Stimulated activated naive CD8-positive, alpha-beta T cell treated with anti-CD3 and anti-CD28 coated beads, Interleukin-15, amount 100 ng/mL, for 72 hours (primary cell): ENCODE measurements at places on chromosomes 11 and 22.

- no peak for DNase-seq
Measured at GRCh38 chr11:25293166-25293565, 796.3 kb downstream of the LUZP2 start.

DNA sequence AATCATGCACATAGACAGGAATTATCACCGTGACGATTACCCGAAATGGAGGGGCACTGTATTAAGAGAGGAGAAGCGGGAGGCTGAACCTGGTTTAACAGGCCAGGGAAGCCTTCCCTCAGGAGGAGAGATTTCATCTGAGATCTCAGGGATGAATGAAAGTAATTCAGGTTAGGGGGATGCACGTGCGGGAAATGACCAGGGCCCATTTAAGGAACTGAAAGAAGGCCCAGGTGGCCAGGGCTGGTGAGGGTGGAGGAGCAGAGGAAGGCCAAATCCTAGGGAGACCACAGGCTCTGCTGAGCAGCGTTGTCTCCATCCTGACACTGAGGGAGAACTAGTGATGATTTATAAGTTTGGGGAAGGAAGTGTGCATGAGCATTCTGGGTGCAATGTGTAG is 16.3 kb upstream of the OPCML start:
- no peak for DNase-seq

DNA sequence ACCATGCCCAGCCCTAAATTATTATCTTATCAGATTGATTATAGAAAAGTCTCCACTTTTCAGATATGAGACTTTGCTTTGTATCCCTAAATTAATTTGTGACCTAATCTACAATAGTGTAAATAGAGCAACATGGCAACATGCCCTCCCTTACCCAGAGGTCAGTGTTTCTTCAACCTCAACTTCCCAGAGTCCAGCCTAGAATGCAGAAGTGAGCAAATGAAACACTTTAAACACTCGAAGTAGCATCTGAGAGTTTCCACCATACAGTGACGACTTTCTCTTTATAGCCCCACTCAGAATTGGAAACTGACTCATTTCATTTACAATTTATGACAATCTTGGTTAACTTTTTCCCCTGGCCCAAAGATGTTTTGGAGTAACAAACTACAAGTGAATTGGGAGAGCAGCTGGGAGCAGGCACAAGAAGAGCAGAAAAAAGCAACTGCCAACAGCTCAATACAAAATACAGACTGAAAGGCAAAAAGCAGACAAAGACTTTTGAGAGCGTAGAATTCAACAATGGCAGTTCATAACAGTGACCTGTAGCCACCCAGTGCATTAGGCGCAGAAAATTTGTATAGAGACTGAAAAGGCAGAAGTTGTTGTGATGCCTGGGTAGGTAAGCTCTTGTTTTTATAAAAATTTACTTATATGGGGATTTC is 10.1 kb upstream of the BLID start:
- DNase-seq, result no peak

GRCh38 chr11:14015711-14016110 is 53.2 kb downstream of the SPON1 start:
- DNase-seq, result no peak

DNA sequence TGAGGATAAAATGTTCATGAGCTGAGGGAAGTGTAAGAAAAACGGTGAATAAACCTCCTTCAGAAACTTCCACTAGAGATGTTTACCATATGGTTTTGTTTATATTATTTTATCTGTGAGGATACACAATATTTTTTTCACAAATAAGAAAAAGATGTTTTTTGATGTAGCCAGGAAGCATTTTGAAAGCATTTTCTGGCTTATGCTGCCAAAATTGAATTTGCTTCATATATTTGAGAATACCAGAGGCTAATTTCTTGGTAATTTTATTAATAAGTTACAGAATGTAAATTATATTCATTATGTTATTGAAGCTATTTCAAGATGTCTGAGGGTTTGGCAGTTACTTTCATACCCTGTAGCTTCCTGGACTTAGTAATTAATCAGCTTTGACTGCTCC is 686.6 kb downstream of the LUZP2 start:
- no peak for DNase-seq

- no peak for DNase-seq
Measured at GRCh38 chr11:2250485-2250884, 19.9 kb downstream of the ASCL2 start.

DNA sequence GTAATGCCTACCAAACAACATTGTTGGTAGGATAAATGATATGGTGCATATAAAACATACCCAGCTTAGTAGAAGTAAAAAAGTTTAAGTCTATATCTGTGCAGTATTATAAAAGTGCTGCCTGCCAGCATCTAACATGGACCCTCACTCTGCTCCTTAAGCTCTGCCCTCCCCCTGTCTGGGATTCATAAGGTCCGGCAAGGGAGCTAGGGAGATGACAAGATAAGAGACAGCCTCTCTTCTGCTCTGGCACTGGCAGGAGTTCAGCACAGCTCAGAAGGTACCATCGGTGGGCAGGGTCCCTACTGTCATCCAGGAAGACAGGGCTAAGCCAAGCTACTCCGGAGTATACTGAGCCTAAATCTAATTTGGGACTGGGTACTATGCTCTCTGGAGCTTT is 42.8 kb downstream of the TRIM66 start:
- no peak for DNase-seq

- no peak for DNase-seq
Measured at GRCh38 chr11:112382561-112382960, 121.9 kb upstream of the PLET1 start.

DNA sequence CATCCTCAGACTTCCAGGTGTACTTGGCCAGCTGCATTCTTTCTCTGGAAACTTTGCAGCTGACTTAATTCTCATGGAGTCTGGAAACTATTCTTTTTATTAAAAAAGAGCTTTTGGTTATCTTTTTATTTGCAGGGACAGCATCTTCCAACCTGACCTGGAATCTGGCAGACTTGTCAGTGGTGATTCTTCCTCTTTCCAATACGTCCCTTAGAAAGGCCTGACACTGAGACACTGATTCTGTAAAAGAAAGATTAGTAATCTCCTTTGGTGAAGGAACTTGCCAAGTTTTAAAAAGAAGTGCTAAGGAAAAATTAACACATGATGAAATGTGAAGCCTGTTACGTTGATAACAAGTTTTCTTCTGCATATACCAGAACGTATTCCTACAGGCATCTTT is 440.9 kb upstream of the RAG2 start:
- DNase-seq, result no peak

- DNase-seq, result no peak
Measured at GRCh38 chr11:36365907-36366306, 69.8 kb downstream of the PRR5L start.

DNA sequence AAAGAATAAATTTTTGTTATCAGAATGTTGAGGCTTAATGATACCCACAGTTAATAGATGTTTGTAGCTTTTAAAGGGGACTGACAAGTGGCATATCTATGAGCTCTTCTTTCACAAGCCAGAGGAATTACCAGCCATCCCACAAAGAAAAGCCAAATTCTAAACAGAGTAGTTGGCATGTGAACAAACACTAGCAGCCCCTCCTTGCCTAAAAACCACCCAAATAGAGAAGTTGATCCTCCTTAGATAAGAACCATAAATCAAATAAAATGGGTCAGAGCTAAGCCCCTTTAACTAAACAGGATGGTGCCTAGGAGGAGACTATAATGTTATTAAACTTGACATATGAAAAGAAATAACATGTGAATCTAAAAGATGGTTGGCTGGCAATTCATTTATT is 11.4 kb downstream of the LPXN start:
- no peak for DNase-seq

DNA sequence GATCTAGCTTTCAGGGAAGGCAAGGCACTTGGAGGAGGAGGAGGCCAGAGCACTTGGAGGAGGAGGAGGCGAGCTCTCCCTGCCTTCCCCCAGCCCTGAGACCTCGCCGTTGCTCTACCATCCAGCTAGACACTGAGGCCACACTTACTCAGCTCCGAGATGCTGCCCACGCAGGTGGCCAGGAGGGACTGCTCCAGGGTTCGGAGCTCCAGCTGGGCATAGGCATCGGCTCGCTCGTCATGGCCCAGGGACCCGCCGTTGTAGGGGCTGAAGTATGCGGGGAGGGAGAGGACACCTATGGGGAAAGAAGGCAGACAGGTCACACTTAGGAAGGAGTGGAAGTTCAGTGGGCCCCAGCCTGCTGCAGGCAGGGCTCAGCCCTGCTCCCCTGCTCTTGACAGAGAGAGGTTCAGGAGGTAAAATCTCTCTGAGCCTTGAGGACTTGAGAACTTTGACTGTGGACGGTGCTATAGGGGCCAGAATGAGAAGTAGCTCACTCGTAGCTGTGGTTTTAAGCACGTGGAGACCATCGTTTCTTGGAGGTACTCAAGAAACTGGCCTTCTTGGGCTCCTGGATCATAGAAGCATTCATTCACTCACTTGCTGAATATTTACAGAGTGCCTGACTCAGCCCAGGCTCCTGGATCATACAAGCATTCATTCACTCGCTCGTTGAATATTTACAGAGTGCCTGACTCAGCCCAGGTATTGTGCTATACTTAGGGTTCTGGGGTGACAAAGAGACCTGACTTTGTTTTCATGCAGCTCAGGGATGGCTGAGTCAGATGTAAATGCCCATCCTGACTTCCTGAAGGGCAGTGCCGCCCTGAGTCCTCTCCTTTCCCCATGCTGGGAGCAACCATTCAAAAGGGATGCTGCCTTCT is 99.2 kb downstream of the NAT10 start:
- no peak for DNase-seq

- no peak for DNase-seq
Measured at GRCh38 chr11:128135451-128135850, 451.9 kb downstream of the ETS1 start.

GRCh38 chr11:68504432-68505066 is 44.0 kb downstream of the PPP6R3 start:
- no peak for DNase-seq

GRCh38 chr22:39178206-39179111 is 26.0 kb upstream of the CBX7 start:
- no peak for DNase-seq

- DNase-seq, result no peak
Measured at GRCh38 chr11:93532806-93533205, 10.4 kb downstream of the SMCO4 start.

GRCh38 chr11:104163100-104164027 is 583 bp downstream of the PDGFD start:
- no peak for DNase-seq

- DNase-seq, result no peak
Measured at GRCh38 chr11:12076840-12077534, 33.4 kb upstream of the MICAL2 start.

GRCh38 chr22:26496456-26496855 is 12.8 kb downstream of the SRRD start:
- DNase-seq, result no peak

DNA sequence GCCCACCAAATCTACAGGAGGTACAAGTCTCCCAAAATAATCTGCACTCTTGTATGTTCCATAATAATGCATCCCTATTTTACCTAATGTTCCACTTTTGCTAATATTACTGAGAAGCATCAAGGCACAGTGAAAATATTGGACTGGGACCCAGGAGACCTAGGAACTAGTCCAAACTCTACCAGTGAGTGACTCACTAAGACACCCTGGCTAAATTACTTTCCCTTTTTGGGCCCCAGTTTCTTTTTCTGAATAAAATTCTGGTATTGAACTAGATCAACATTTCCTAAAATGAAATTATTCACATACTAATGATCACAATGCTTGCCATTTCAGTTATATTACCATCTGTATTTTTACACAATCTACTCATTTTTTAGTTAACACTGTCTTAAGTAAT is 19.6 kb downstream of the THAP12 start:
- no peak for DNase-seq

DNA sequence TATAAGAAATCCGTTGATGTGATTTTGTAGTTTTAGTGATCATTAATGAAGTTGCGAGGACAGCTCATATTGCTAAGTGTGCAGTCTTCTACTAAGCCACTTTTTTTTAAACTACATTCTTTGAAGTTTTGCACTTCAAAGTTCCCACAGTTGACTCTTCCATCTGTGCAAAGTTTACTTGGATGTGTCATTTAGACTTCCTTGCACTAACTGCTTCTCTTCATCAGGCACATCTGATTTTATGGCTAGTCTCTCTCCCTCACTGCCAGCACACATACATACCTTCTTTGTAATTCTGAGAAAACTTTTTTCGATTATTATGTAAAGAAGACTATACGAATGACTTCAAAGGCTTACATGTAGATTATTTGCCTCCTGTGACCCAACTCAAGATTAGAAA is 250.0 kb downstream of the DYNC2H1 start:
- no peak for DNase-seq

- DNase-seq, result no peak
Measured at GRCh38 chr11:83235825-83236224, 42.3 kb downstream of the ANKRD42 start.

GRCh38 chr11:75241906-75242644 is 1.5 kb downstream of the TPBGL start:
- no peak for DNase-seq

DNA sequence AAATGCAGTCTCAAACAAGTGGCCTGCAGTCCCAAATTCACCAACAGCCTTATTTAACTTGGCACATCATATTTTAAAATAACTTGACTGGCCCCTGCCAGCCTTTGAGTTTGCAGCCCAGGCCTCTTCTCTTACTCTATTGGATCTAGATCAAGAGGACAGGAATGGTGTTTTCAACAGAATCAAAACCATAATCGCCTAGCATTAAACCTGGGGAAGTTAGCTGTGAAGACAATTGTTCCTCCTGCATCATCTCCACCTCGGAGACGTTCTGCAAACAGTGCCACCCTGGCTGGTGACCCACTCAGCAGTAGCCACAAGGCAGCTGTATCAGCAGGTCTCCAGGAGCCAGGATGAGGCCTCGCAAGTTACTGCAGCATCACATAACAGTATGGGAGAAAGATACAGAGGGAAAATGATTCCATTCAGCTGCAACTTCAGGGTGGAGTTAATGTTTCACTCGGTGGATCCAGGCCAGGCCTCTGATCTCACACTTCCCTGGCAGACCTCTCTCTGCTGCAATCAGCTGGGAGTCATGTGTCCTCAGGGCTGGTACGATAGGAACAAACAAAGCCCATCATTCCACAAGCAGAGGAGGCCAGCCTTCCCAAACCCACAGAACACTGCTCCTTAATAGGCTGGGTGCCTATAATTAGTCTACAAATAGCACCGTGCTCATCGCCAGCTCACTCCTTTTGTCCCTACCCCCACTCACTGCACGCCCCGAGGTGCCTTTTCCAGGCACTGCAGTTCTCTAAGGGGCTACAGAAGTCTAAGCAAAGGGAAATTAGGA is 18.6 kb upstream of the SCN2B start:
- no peak for DNase-seq
